Fibroblast of the aortic adventitia (primary cell): ENCODE measurements at places on chromosomes 1 and 21. TPM values are rescaled to one million over a fixed set of nuclear protein-coding genes. Genes with fewer than 3 reads are reported as not detected.

GPR137B gene
- 6.8 and 14.9 TPM in 2 replicates for total RNA-seq

PADI2 gene
- total RNA-seq, result 0.09 and 0.16 TPM in 2 replicates

HSD11B1 gene
- 6.3 and 33.3 TPM in 2 replicates for total RNA-seq

TXNIP gene
- 73.0 and 257 TPM in 2 replicates for total RNA-seq

ZNF683 gene
- not detected in 2 replicates for total RNA-seq

AMPD1 gene
- total RNA-seq, result not detected in 2 replicates

SPATA46 gene
- not detected in 2 replicates for total RNA-seq

FAM151A gene
- not detected in 2 replicates for total RNA-seq

TMPRSS2 gene
- total RNA-seq, result not detected in 2 replicates

EFHD2 gene
- 11.1 and 28.1 TPM in 2 replicates for total RNA-seq

TLCD4 gene
- total RNA-seq, result 0.25 and 0.36 TPM in 2 replicates

RNPC3 gene
- total RNA-seq, result 19.9 and 31.5 TPM in 2 replicates

CLCA4 gene
- not detected in 2 replicates for total RNA-seq

S100A8 gene
- not detected in 2 replicates for total RNA-seq
